ENCODE measurements at places on chromosomes 1 and 21.

- no peak for DNase-seq
Observed at GRCh38 chr1:244391761-244392160, 59.9 kb downstream of the ADSS2 start.

DNA sequence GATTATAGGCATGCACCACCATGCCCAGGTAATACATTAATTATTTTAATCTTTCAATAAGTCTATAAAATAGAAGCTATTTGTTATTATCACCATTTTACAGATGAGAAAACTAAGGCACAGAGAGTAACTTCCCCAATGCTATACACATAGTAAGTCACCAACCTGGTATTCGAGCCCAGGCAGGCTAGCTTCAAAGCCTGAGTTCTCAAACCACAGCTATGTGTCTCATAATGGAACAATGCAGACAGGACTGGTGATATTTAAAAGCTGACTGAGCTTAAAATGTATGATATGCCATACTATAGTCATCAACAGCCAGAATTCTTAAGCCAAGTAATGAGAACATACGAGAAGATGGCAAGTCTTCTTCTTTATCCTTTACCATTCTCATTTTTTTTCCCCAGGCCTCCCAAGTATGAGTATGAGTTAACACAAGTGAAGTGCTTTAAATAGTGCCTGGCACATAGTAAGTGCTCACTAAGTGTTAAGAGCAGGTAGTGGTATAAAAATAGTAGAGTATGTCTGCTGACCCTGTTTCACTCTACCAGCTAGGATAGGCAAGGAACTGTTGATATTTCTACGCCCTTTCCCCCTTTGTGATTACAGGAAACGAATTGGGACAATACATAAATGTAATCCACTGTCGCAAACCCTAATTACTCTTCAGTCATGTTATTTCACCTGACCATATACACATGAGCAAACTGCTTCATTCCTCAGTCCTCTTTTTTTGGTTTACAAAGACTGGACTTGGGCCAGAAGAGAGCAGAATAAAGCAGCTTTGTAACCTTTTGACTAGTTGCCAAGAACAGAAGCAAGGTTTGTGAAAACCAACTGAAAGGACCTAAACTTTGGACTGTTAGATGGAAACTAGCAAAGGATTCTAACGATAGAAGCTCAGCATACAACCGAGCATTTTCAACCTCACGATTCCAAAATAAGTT, 9.5 kb downstream of the EYA3 start:
- DNase-seq: no peak

DNA sequence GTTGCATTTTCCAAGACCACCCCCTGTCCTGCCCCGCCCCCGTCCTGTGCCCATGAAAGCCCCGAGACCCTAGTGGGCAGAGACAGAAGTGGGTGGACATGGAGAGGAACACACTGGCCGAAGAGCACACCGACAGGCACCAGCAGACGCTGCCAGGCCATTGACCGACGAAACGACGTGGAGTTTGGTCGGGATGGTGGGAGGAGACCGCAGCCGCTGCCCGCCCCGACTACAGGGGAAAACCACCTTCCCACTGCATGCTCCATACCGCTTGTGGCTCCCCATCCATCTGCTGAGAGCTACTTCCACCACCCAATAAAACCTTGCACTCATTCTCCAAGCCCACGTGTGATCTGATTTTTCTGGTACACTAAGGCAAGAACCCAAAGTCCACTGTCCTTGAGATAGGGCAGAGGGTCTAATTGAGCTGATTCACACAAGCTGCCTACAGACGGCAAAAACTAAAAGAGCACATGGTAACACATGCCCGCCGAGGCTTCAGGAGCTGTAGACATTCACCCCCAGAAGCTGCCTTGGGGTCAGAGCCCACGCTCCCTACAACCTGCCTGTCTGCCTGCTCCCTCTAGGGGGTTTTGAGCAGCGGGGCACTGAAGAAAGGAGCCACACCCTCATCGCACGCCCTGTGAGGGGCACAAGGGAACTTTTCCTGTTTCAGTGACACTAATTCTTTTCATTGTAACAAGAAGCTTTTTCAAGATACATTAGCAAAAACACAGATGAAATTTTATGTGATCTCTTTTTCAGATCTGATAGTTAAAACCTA, 81.2 kb upstream of the RAB3GAP2 start:
- DNase-seq: no peak

DNA sequence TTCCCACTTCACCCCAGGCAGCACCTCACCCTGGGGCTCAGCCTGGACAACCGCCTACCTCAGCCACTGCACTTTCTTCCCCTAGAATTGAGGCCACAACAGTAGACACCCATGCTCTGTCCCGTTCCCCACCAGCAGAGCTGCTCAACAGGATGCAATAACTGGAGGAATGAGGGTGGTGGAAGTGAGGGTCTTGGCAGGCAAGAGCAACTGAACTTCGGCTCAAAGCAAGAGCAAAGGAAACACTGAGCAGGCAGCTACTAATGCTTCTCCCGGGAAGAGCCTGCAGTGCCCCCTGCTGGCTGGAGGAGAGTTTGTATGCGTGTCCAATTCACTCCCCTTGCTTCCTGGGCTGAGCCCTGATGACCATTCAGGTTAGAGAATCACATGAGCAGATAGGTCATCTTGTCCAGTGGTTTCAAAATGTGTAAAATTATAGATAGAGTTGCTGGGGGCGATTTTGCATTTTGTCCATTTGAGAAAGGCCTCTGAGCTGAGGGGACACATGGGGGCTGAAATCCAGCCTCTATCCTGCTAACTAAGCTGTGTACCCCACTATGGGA, 13.9 kb downstream of the NT5C1A start:
- peak; percentile 54 for DNase-seq

DNA sequence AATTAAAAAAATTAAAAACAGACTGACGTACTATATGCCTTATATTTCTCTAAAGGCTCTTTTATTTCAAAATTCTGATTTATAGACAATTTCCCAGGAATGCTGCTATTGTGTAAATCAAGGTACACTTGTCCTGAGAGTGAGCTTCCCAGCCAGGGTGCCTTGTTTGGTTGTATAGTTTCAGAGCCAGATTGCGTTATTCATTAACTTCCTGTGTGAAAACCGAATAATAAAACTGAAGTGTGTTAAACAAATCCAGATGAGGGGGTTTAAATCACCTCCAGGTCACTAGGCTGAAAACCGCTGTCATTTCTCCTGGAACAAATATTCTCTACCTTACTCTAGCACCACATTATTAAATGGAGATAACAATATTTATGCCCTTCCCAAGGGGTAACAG, 68.7 kb downstream of the LMX1A start:
- no peak for DNase-seq

- DNase-seq: no peak
Observed at GRCh38 chr21:44459712-44460440, 4.6 kb downstream of the LRRC3 start.

- no peak for DNase-seq
Observed at GRCh38 chr21:20108016-20108415, 890.2 kb upstream of the NCAM2 start.

- peak; percentile 55 for DNase-seq
Observed at GRCh38 chr1:156705321-156705917, at the start of gene CRABP2. TSS of gene CRABP2 (minus strand) at chr1:156705583. CDS start at chr1:156705446, 137 bp downstream.

DNA sequence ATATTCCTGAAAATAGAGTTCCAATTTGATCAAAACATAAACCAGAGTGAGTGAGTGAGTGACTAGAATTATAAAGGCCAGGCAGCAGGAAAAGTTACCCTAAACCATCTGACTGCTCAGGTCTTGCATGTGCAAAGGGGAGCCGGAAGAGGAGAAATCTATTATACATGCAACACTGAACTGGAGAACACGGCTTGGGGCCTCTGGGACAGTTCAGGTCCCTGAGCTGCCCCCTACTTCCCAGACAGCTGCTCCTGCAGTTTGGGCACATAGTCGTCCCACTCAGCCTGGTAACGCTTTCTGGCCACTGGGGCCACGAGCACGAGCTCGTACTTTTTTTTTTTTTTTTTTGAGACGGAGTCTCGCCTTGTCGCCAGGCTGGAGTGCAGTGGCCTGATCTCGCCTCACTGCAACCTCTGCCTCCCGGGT, 40.1 kb downstream of the PTPRC start:
- no peak for DNase-seq

DNA sequence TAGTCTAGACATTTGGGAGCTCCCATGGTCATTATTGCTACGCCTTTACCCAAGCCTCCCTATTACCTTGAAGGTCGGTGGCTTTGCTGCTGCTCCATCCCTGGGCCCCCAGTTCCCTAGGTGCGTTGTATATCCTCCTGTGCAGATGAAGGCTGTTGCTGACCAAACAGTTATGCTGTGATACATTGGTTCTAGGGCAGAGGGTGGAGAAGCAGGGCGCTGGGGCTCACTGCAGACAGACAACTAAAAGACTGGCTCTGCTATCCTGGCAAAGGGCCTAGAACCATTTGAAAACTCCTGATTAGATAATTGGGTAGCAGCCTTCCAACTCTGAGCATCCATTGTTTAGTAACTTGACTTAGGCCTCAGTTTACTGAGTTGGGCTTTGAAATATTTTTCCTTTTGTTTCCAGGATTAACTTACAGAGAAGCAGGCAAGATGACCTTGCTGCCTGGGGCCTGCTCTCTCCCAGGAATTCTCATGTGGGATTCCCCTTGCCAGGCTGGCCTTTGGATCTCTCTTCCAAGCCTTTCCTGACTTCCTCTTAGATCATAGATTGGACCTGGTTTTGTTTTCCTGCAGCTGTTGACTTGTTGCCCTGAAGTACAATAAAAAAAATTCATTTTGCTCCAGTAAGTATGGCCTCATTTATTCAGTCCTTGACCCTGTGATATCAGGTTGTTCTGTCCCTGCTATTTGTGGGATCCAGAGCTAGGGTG, 15.5 kb downstream of the CHI3L2 start:
- no peak for DNase-seq

DNA sequence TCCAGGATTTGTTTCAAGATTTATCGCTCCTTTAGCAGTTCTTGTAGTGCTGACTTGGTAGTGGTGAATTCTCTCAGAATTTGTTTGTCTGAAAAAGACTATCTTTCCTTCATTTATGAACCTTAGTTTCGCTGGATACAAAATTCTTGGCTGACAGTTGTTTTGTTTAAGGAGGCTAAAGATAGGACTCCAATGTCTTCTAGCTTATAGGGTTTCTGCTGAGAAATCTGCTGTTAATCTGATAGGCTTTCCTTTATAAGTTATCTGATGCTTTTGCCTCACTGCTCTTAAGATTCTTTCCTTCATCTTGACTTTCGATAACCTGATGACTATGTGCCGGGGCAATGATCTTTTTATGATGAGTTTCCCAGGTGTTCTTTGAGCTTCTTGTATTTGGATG, 28.9 kb downstream of the RPAP2 start:
- DNase-seq: no peak

DNA sequence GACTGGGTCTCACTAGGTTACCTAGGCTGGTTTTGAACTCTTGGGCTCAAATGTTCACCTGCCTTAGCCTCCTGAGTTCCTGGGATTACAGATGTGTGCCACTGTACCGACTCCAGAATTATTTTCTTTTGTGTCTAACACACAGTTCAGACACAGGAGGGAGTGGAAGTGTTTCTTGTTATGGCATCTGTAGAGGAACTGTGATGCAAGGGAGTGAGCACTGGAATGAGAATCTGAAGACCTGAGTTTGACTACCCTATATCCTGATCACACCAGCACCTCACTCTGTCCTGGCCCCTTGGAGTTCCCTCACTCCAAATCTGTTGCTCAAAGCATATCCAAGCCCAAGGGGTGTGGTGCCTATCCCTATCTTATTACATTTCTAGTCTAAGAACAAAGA, 15.2 kb downstream of the OPTC start:
- DNase-seq: no peak

- DNase-seq: no peak
Observed at GRCh38 chr1:67537667-67538018, 107.4 kb upstream of the SERBP1 start.

- DNase-seq: no peak
Observed at GRCh38 chr1:4307468-4307845, 347.0 kb upstream of the AJAP1 start.

- DNase-seq: no peak
Observed at GRCh38 chr1:161803181-161803580, 37.1 kb downstream of the ATF6 start.
